ENCODE measurements at places on chromosomes 4 and X.

DNA sequence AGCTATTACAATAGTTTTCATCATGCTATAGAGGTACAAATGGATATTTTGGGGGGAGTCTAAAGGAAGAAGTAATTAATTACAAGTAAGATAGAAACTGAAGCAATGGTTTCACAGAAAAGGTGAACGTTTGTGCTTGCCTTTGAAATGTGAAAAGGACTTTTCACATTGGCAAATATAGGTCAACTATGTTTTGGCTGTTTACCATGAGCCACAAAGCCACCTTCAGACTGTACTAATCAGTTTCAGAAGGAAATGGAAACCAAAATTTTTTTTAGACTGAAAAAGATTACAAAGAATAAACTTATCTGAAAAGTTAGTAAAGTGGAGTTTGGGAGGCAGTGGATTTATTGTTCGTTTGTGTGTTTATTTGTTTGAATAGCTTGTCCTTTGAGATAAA is 32.1 kb downstream of the SYTL5 start:
- no peak for DNase-seq

DNA sequence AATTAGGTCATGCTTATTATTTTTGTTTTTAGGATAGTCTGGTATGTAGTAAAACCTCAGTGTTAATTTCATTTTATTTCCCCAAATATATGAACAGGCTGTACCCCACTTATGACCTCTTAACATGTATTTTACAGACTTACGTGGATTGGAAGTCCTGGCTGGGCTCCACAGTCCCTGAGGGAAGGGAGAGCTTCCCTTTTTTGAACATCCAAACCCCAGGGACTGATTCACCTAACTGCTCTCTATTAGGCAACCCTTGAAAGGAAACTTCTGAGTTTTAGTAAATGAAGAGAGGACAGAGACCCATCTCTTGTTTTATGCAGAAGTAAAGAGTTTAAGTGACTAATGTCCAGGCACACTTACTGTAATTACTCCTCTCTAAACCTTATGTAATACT is 233.1 kb upstream of the SPRY1 start:
- DNase-seq = no peak

DNA sequence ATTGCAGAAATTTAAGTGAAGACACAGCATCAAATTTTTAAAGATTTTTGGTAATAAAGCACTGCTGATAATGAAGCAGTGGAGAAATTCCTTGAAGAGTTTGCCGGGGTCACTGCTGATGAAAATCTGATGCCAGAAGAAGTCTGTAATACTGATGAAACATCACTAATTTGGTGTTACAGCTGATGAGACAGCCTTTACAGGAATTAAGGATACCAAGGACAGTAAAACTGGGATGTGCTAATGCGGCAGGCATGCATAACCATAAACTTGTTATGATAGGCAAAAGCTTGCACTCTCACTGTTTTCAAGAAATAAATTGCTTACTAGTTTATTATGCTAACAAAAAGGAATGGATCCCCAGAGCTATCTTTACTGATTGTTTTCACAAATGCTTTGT is 52.9 kb upstream of the VEGFC start:
- DNase-seq = no peak

- no peak for DNase-seq
Observed at GRCh38 chr4:151251603-151252304, 25.2 kb upstream of the PRSS48 start.

DNA sequence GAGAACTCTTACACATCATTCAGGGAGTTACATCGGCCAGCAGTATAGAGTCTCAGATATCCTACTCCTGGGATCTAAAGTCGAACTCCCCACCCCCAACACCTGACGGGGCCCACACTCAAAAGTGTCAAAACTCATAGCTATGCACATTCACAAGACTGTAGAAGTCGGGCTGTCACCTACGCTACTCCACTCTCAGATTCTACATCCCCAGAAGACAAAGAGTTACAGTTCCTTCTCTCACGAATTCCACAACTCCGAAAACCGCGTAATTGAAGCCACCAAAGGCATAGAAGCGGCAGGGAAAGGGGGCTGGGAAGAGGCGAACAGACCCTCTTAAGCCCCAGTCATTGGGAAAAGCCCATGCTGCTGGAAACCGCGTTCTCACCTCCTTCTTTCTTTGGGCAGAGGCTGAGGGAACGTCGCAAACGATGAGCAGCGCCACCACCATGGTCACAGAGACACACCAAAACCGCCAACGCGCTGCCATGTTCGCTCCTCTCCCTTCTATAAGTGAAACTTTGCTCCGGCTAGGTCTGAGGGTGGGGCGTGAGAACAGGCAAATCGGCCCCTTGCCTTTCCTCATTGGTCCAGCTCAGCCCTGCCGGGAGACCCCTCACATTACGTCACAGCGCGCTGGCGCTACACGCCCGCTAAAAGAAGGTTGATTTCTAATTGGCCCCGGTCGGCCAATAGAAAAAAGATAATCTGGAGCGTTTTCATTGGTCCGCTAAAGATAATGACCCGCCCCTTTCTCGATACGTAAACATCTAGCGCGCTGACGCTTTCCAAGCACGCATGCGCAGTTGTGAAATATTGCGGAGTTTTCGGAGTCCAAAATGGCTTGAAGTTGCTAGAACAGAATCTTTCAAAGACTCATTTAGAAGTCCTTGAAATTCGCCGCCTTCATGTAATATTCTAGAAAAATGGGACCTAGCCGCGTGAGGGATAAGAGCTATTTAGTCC is at the start of gene MAGT1:
Gene MAGT1, minus strand, starts transcription at position 515 of the 966 bp plus-strand sequence. Its CDS starts 25 bp downstream, at position 490.
- peak; percentile 83 for DNase-seq

GRCh38 chrX:78997870-78998558 is 52.8 kb downstream of the P2RY10 start:
- DNase-seq = peak; percentile 7

- no peak for DNase-seq
Observed at GRCh38 chr4:66235876-66236275, 565.6 kb upstream of the EPHA5 start.

GRCh38 chr4:113452868-113453620 is 308.5 kb downstream of the CAMK2D start:
- DNase-seq = no peak

DNA sequence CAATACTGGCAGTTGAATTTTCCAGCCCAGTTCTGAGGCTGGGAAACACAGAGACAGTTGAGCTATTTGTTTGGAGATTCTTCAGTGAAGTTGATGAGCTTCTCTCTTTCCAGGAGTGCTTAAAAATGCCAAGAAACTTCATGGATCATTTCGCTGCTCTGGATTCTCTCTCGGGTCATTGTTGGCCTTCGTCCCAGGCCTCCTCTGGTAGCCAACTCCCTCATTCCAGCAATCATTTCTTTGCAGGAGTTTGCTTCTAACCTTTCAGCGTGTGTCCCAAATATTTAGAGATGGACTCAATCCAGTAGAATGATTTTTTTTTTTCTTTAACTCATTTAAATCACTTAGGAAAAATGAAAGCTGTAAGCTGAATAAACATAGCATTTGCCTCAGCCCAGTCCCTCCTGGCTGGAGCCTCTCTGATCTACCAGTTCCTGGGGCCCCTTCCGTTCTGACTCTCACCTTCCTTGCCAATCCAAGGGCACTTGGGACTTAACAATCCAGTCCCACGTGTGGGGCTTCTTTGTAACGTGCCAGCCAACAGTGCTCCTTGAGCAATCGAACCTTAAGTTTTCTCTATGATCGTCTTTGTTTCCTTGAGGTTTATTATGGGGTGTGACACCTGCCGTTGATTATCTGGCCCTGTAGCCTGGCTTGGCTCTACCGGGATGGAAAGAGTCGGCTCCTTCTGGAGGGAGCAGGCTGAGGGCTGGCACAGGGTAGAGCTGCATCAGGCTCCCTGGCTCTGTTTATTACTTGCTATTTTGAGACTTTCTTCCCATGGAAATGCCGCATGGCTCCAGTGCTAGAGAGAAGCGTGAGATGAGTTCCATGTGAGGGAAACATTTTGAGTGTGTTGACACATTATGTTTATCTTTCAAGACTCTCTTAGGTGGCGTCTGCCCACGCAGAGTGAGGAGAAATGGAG is 80.4 kb upstream of the GPC4 start:
- no peak for DNase-seq

- DNase-seq = peak; percentile 7
Observed at GRCh38 chrX:55135171-55135570, 46.4 kb downstream of the PAGE2 start.

- no peak for DNase-seq
Observed at GRCh38 chrX:150616863-150617198, 48.4 kb downstream of the MTM1 start.

DNA sequence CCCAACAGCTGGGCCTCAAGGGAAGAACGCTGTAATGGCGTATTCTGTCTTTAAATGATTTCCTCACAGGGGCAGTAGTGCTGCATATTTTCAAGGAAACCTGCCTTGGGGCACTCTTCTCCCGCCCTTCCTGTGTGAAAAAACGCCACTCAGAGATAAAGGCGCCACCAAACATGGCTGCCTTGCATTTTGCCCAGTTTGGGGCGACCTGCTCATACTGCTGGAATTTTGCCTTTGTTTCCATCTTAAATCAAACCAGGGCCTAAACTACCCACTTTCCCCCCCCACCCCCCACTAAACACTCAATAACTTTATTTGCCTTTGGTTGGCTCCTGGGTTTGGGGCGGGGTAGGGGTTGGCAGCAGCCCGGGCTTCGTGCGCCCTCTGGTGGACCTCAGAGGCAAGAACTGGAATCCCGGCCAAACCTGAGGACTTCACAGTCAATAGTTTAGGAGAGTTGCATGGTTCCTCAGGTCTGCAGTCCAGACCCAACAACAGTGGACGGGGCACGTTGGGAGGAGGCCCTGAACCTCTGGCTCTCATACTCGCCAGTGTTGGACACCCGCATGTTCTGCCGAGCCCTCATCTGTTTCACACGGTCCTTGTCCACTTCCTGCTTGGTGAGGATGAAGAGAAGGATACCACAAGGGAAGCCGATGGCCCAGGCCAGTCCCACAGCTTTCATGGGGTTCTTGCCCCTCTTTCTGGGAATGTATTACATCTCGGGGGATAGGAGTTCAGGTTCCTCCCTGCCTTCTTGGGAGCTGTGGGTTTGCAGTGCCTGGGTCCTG is 220.1 kb upstream of the STK26 start:
- no peak for DNase-seq

DNA sequence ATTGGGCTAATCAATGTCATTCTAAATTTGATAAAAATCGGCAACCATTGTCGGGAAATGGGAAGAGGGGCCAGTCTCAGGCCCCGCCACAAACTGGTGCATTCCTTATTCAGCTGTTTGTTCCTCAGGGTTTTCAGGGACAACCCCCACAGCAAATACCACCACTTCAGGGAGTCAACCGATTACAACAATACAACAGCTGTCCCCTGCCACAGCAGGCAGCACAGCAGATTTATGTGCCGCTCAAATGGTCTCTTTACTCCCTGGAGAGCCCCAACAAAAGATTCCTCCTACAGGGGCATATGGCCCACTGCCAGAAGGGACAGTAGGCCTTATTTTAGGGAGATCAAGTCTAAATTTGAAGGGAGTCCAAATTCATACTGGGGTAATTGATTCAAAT is 61.8 kb downstream of the ZNF732 start:
- DNase-seq = no peak

- no peak for DNase-seq
Observed at GRCh38 chr4:34767407-34767806, 1476.9 kb downstream of the ARAP2 start.

GRCh38 chrX:20441123-20441522 is 174.4 kb upstream of the RPS6KA3 start:
- DNase-seq = no peak

GRCh38 chr4:118279328-118279727 is 73.5 kb downstream of the PRSS12 start:
- no peak for DNase-seq

DNA sequence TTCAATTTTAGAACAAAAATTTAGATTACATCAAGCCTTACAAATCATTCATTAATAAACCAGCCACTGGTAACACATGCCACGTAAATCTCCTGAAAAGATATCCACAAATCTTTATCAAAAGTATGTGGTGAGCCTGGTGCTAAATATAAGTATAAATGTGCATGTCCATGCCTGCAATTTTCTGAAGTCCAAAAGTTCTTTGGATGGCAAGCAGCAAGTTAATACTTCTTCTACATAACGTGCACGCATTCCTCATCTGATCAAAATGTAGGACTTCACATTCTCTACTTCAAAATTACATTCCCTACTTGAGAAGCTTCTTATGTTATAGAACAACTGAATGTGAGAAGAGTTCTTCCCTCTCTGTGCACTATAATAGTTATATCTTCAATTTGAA is 49.8 kb downstream of the HHIP start:
- no peak for DNase-seq

DNA sequence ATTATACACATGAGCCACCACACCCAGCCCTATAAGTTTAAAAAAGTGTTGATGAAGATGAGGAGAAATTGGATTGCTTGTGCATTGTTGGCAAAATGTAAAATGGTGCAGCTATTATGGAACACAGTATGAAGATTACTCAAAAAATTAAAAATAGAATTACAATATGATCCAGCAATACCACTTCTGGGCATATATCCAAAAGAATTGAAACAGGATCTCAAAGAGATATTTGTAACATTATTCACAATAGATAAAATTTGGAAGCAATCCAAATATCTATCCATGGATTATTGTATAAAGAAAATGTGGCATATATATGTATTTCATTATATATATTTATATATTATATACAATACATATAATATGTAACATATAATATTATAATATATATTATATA is 515.6 kb upstream of the GNPDA2 start:
- DNase-seq = no peak

GRCh38 chr4:108793415-108793814 is 30.6 kb upstream of the ETNPPL start:
- no peak for DNase-seq

GRCh38 chr4:22986881-22987280 is 294.1 kb downstream of the GBA3 start:
- no peak for DNase-seq

DNA sequence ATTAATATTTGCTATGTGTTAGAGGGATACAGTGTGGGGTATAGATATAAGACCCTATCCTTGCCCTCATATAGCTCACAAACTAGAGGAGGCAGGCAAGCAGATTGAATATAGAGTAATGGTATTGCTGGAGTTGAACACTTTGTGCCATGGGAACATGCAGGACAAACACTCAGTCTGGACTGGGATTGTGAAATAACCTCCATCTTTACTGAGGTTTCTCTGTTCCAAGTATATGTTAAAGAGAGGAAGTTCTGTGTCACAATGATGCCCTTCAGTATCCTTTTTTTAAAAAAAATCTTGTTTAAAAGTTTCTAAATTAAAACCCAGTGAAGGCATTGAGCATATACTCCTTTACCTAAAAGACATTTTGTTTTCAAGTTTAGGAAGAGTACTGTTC is 8.7 kb downstream of the FABP2 start:
- DNase-seq = no peak

- DNase-seq = no peak
Observed at GRCh38 chr4:119068529-119068962, 67.1 kb upstream of the MYOZ2 start.

All from activated CD4-positive, alpha-beta T cell treated with anti-CD3 and anti-CD28 coated beads for 1 hour (primary cell).